ENCODE measurements at places on chromosomes 11 and 22.

- DNase-seq: no peak
These were observed 119.6 kb downstream of the TENM4 start for GRCh38 chr11:79321263-79321662.

DNA sequence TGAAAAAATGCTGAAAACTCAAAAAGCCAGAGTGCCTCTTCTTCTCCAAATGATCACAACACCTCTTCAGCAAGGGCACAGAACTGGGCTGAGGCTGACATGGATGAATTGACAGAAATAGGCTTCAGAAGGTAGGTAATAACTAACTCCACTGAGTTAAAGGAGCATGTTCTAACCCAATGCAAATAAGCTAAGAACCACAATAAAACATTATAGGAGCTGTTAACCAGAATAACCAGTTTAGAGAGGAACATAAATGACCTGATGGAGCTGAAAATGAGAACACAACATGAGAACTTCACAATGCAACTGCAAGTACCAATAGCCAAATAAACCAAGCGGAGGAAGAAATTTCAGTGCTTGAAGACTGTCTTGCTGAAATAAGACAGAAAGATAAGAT lies 9.2 kb downstream of the OR56B4 start:
- no peak for DNase-seq

DNA sequence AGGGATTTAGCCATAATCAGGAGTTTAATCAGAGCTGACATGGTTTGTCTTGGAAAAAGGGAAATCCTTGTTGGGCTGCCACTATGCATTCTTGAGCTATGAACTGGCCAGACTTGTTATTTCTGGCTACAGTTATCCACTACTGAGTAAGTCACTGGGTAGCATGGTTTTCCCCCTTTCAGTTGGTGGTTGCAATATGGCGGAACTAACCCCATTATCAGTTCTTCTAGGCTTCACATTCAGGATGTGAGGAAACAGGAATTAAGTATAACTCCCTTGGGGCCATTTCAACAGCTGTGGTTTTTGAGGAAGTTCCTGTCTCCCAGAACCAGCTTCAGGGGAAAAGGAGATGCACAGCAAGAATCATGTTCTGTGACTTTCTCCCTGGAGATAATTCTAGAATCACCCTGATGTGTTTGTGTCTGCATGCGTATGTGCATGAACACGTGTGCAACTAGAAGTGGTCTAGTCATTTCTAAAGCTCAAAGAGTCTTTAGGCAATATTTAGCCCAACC lies 103.0 kb upstream of the CD44 start:
- DNase-seq: no peak

- DNase-seq: no peak
These were observed 24.9 kb downstream of the EIF3F start for GRCh38 chr11:8011981-8012444.

GRCh38 chr11:17714356-17714854 lies 5.0 kb upstream of the MYOD1 start:
- DNase-seq: no peak

GRCh38 chr22:35917651-35918050 lies 111.0 kb downstream of the RBFOX2 start:
- no peak for DNase-seq
